Activated CD8-positive, alpha-beta memory T cell treated with anti-CD3 and anti-CD28 coated beads, Interleukin-2, amount 50 U/mL, for 48 hours (primary cell): ENCODE measurements at places on chromosomes 2 and 18.

DNA sequence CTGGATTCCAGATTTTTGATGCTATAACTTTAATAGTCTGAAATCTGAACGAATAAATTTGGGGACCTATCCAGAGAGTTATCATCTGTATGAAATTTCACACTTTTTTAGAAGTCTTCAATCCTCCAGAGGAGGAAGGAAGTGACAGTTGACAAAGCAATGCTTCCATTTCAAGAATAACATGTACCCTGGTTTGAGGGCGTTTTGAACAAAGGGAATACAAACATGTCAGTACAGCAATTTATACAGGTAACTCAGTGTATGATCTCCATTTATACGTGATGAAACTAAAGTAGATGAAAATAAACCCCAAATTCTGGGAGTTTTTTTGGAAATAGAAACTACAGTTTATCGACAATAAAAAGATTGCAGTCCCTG lies 42.2 kb downstream of the CIB4 start:
- DNase-seq, result no peak

GRCh38 chr18:67199993-67200617 lies 316.4 kb downstream of the DSEL start:
- no peak for DNase-seq

- DNase-seq, result no peak
Observed at GRCh38 chr18:55119016-55119415, 159.8 kb upstream of the CCDC68 start.

- DNase-seq, result no peak
Observed at GRCh38 chr2:143482771-143483170, 353.6 kb downstream of the ARHGAP15 start.

DNA sequence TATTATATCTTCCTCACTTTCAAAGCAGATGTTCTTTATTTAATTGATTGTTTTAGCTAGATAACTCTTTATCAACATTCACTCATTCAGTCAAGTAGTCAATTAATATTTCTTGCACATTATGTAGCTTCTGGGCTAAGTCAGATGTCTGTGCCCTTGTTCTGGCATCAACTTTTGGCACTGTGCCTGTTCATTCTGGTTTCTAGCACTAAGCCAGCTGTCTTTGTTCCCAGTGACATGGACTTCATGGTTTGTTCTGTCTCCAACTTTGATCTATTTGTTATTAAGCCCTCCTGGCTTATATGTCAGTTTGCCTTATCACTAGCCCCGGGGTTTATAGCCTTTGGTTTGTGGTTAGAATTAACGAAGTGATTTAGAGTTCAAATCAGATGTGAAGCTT lies 247.9 kb upstream of the SYT4 start:
- no peak for DNase-seq

DNA sequence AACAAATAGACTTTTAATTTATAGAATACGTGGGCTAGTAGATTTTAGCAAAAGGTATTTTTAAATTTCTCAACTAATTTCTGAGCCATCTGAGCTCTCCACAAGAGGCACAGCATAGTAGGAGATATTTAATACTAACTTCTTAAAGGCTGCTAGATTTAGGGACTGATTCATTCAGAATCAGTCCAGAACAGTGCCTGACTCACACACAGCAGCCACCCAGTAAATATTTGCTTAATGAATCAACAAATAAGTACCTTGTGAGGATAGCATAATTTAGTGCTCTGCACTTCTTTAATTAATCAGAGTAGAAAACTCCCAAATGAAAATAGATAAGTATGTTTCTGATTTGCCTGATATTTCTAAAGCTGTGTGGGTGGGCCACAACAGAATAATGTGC lies 35.6 kb upstream of the SYT4 start:
- DNase-seq, result no peak

- no peak for DNase-seq
Observed at GRCh38 chr2:185278761-185279160, 459.8 kb upstream of the FSIP2 start.

GRCh38 chr2:240912878-240913809 lies 7.0 kb downstream of the CROCC2 start:
- DNase-seq, result no peak

- no peak for DNase-seq
Observed at GRCh38 chr2:207587305-207587704, 37.9 kb downstream of the METTL21A start.

GRCh38 chr18:46207985-46208384 lies 103.8 kb downstream of the HAUS1 start:
- DNase-seq, result no peak

GRCh38 chr2:43057026-43057741 lies 169.2 kb downstream of the ZFP36L2 start:
- DNase-seq, result no peak

GRCh38 chr2:226892729-226893128 lies 56.9 kb downstream of the RHBDD1 start:
- DNase-seq, result no peak

- peak; percentile 86 for DNase-seq
Observed at GRCh38 chr2:197168705-197169104, 141.9 kb downstream of the ANKRD44 start.

GRCh38 chr2:200862532-200863000 lies 1.9 kb downstream of the CLK1 start:
- DNase-seq, result peak; percentile 75

- DNase-seq, result no peak
Observed at GRCh38 chr2:41720331-41721251, 327.2 kb upstream of the PKDCC start.

DNA sequence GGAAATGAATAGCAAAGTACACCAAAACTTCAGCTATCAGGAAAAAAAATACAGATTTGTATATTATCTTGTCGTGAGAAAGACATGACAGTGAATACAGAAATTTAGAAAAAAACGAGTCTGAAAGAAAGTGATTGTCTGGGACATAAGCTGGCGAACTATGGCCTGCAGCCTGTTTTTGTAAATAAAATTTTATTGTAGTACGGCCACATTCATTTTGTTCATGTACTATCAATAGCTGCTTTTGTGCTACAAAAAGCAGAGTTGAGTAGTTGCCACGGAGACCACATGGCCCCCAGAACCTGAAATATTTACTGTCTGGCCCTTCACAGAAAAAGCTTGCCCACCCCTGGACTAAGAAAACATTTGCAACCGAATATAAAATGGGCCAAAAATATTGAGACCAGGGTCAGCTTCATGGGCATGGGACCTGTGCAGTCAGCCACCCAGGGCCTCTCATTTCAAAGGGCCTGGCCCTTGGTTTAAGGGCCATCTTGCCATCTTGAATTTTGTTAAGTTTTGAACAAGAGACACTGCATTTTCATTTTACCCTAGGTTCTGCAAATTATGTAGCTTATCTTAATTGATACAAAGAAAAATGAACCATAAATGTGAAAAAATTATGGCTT lies 17.9 kb downstream of the ANTXR1 start:
- DNase-seq, result no peak

DNA sequence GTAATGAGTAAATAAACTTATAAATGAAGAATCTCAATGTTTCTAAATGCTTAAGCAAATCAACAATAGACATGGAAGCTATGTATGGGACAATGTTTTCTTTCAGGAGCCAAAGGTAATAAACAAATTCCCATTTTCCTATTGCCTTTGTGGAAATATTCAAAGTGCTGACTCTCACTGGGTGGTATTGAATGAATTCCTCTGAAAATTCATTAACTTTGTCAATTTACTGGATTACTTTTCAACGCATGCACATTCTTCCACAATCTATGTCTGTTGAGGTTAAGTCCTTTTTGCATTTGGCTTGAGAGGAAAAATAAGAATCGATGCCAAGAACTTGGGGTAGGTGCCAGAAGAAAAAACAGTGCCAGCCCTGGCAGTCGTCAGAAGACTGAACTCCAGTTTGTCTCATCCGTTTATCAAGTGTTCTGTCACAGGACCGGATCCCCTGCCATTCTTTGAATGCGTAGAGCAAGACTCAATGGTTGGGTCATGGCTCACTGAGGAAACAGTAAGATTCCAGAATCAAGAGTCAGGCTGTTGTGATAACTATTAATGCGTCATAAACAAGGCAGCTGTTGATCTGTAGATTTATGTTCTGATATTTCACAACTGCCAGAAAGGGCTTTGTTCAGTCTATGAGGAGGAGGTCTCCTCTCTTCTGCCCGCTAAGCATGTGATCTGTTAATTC lies 133.3 kb downstream of the GFPT1 start:
- no peak for DNase-seq

DNA sequence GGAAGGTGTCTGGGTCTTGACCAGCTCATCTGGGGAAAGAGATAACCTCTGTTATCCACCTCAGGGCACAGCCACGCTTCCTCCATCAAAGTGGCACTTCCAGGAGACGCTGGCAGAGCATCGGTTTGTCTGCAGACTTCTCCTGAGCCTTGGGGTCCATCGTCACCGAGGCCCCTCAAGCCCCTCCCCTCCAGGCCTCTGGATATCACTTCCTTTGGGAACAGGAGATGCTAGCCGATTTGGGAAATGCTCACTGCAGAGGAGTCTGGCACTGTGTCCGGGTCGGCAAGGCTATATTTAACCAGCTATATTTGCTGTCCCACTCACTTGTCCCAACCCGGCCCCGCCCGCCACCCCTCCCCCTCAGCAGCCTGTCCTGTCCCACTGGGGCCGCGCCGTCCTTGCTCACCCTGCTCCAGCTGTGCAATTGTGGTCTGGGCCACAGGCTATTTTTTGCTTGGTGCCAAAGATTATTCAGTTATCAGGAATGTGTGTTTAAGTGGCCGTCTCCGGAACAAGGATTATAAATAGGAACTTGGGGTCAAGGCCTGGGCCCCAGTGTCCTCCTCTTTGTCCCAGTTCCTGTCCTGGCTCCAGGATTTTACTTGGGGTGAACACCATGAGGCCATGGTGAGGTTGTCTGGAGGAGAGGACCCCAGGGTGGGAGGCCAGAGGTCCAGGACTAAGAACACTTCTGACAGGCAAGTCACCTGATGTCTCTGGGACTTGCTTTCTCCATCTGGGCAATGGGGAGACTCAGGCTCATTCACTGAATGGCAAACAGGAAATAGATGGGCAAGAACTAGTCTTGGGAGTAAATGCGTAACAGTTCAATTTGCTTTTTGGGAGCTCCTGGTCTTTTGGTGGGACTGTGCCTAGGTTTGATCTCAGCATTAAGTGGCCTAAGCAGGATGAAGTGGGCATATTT lies 263.6 kb downstream of the DYSF start:
- DNase-seq, result no peak

DNA sequence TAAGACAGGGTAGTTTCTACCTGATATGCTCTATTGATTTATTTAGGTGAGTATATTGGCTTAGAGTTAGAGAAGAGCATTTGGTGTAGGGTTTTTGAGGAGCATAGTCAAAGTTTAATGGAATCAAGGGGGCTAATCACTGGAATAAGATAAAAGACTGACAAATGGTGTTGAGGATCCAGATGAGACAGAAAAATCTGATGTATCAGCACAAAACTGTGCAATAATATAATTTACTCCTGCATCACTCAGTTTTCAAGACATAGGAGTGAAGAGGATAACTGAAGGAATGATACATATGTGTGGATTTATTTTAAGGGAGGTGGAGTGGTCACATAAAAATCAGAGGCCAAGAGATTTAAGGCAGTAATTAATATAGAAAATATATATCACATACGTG lies 339.2 kb downstream of the NYAP2 start:
- no peak for DNase-seq

GRCh38 chr18:57995331-57995730 lies 48.7 kb upstream of the NEDD4L start:
- no peak for DNase-seq

DNA sequence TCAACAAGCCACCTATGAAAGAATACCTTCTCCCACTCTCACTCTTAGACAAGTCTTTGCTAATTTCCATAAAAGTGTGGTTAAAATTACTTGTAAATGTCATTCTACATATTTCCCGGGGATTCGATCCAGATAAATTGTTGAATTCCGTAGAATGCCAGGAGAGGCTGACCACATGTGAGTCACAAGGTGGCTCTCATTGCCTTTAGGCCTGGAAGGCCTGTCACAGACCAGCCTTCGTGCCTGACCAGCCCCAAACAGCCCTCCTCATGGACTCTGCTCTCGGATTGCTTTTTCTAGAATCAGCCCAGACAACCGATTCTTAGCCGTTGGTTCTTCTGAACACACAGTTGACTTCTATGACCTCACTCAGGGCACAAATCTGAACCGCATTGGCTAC lies 86.0 kb downstream of the RTN4 start:
- no peak for DNase-seq

DNA sequence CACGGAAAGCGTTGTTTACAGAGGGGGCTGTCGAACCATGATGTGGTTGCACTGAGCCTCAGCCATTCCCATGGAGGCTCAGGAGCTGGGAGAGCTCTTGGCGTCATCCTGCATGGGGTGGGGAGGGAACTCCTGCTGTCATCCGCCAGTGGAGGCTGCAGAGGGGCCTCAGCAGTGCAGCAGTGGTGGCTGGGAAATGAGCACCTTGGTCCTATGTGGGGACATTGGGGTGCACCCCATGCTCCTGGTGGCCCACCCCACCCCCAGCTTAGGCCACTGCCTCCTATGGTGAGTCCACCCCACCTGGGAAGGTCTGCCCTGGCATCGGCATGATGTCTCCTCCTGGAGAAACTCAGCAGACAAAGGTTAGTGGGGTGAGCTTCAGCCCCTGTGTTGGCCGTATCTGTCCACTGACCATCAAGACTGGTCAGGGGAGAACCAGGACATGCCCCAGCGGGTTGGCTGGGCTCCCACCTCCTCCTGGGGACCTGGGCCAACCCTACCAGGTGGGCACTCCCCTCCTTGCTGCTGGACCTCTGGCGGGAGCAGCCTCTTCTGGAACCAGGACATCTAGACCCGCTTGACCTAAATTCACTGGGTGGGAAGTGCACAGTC lies 67.8 kb upstream of the HDAC4 start:
- DNase-seq, result peak; percentile 13

DNA sequence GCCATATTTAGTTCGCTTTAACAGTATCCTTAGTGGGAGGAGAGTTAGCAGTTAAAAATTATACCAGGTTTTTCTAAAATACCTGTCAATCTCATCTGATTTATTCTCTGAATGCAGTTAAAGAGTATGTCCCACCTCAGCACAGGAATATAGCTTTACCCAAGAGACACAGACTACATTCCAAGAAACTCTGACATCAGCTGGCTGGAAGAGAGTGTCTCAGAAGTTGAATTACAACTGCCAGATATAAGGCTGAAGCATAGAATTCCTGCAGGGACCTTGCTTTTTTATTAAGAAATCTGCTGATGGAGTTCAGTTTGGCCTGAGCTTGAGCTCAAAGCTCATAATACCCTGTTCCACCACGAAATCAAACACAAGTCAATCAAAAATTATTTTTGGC lies 25.4 kb upstream of the CNTNAP5 start:
- no peak for DNase-seq

DNA sequence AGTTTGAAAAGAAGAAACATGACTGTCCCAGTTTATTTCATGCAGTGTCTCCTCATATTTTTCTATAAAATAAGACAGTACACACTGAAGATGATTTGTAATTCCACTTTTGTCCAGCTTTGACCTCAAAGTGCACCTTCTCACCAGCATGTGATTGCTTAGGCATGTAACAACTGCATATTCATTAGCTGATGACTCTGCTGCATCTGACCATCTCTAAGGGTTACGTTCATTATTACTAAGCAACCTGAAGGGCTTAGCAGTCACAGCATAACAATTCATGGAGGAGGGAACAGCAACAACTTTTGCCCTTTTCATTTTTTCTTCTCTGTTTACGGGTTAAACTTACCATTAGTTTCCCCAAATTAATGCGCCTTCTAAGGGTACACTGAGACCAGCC lies 330.6 kb upstream of the PIK3C3 start:
- DNase-seq, result no peak
